ENCODE measurements at places on chromosomes 7 and 10. TPM values are rescaled to one million over a fixed set of nuclear protein-coding genes. Genes with fewer than 3 reads are reported as not detected.

DNA sequence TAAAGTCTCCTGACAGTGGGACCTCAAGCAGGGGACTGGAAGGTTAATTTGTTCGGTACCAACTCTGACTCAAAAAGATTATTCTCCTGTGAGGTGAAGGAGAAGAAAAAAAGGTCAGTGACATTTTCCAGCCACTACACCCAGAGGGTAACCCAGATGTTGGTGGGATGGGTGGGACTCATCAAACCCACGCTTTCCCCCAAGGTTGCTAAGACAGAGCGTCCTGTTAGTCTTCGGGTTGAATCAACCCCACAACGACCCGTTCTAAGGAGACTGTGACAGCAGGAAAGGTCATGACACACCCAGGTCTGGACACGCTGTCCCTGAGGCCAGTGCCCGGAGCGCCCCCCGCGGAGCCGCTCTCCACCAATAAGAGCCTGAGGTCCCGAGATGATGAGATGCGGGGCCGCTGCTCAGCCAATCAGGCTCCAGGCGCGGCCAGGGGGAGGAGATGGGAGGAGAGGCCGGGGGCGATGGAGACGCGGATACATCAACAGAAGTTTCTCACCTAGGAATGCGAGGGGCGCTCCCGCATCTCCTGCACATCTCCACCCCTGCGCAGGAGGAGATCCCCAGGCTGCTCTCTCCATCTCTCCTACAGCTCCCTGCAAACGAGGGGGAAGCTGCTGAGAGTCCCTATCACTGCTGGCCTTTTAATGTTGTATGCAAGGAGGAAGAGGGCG, at the start of gene WNT16:
Gene WNT16 (plus strand): TSS at position 493 of the 683 bp plus-strand sequence. CDS start 293 bp downstream, outside the sequence.
- no peak for DNase-seq

DNA sequence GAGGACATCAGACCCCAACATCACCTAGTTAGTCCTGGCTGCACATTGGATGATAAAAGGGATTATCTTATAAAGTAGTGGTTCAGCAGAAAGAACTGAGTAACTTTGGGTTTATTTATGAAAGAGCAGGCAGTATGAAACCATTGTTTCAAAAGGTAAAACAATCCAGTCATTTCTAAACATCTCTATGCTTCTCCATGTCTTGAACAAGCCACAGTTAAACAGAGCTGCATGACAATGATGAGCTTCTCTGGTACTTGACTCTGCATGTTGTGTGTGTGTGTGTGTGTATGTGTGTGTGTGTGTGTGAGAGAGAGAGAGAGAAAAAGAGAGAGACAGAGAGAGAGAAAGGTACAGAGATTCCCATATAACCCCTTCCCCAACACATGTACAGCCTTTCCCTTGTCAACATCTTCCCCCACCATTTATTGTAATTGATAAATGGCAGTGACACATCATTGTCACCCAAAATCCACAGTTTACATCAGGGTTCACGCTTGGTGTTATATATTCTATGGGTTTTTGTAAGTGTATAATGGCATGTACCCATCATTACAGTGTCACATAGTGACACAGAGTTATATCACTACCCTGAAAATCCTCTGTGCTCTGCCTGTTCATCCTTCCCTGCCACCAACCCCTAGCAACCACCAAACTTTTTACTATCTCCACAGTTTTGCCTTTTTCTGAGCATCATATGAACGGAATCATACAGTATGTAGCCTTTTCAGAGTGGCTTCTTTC, 32.8 kb upstream of the SLC18A3 start:
- no peak for DNase-seq

GRCh38 chr10:78563314-78563713, 505.5 kb upstream of the ZMIZ1 start:
- DNase-seq: peak; percentile 72

DNA sequence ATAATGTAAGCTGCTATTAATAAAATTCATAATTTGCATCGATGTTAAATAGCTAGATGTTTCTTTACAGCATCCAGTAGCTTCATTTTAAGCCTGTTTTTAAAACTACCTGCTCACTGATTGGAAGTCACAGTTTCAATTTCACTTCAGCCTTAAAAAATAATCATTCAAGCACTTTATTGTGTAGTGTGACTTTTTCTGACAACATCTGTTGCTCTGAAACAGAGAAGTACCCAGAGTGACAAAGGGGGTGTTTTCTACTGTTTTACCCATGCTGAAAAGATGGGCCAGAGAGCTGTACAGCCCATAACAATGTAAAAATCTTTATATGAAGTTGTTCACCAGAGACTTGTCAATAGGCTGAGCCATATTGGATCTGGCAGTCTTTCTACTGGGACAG, 437.2 kb downstream of the MDFIC start:
- no peak for DNase-seq

DNA sequence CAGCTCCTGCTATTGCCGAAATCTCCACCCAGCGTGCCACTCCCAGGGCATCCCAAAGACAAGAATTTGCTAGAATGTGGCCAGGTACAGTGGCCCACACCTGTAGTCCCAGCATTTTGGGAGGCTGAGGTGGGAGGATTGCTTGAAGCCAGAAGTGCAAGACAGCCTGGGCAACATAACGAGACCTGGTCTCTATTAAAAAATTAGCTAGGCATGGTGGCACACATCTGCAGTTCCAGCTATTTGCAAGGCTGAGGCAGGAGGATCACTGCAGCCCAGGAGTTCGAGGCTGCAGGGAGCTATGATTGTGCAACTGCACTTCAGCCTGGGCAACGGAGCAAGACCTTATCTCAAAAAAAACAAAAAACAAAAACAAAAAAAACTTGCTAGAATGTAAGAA, 73.3 kb upstream of the LYZL2 start:
- DNase-seq: no peak

DNA sequence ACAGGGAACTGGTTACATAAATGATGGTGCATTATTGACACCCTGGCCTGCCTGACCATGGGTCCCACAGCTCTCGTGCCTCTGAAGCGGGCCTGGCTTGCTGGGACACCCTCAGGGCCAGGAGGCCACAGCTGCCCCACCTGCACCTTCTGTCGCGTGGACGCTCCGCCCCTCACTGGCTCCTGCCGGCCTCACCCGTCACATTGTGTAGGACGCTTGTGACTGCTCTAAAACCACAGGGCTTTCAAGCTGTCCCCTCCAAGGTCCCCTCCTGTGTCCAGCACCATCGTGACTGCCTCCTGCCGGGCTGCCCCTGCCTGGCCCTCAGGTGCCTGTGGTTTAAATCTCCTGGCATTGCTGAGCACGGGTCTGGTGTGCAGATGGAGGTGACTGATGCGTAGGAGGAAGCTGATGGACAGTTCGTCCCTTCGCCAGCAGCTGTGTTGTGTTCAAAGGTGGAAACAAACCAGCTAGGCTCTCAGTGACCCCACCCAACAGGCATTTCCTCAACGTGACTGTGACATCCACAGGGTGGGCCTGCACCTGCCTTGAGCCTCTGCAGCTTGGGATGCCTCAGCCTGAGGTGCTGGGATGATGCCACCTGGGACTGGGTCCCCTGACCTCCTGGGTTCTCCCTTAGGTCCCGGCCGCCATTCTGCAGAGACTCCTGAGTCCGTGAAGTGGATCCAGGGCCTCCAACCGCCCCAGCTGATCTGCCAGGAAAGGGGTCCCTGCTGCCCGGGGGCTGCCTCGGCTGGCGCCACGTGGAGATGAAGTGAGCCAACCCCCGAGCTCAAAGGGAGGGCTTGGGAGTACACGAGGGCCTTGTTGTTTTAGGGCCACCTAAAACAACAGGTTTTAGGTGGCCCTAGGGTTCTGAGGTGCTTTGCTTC, 148.5 kb downstream of the WDR37 start:
- DNase-seq: no peak

GRCh38 chr10:65858841-65859240, 1067.0 kb upstream of the LRRTM3 start:
- peak; percentile 9 for DNase-seq

GRCh38 chr7:36280840-36281812, 108.5 kb upstream of the ANLN start:
- DNase-seq: peak; percentile 61

- DNase-seq: no peak
Measured at GRCh38 chr7:70242826-70243225, 644.6 kb downstream of the AUTS2 start.

DNA sequence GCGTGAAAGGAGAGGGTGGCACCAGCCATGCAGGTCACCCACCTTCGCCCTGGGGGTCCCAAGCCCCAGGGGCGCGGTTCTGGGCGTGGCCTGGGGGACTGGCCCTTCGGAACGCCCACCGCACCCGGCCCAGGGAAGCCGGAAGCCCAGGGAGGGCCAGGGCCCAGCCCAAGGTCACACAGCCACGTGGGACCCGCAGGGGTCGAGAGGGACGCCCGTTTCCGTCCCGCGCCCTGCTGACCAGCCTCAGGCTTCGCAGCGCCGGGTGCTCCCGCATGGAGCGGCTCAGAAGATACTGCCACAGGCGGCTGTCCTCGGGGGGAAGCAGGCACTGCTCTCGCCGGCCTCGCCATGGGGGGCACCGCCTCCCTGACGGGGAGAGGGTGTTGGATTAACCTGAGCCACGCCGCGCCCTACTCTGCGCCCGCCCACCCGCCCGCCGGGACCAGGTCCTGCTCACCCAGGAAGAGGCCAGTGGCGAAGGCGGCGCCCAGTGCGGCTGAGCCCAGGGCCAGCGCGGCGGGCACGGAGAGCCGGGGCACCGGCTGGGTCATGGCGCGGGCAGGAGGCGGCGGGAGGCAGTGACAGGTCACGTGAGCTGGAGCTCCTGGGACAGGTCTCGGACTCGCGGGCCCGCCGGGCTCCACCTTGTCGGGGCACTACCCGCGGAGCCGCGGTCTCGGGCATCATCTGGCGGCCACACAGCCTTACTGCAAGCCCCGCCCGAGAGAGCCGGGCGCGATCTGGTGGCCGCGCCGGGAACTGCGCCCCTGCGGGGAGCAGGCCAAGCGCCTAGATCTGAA, at the start of gene COMTD1:
Gene COMTD1 (minus strand): TSS at position 583 of the 803 bp plus-strand sequence. CDS start 29 bp downstream, at position 554.
- DNase-seq: peak; percentile 91

- no peak for DNase-seq
Measured at GRCh38 chr10:113982296-113982695, 61.4 kb upstream of the ADRB1 start.

GRCh38 chr10:22483132-22483531, 137.8 kb downstream of the SPAG6 start:
- no peak for DNase-seq

DNA sequence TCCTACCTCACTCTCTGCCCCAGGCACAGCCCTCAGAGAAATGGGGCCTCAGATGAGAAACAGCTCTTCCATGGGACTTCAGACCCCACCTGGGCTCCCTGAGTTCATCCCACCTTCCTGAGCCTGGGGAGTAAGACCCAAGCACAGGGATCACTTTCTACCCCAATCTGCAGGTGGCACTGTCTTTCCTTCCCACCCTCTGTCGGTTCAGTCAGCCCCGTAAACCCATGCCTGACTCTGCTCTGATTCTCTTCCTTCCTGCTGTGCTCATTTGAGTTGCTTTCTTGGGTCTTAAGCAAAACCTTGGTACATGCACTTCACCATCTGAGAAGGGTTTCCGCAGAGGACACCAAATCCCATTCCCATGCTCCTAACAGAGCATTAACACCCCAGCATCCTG, 306.4 kb upstream of the CDC14C start:
- DNase-seq: no peak

DNA sequence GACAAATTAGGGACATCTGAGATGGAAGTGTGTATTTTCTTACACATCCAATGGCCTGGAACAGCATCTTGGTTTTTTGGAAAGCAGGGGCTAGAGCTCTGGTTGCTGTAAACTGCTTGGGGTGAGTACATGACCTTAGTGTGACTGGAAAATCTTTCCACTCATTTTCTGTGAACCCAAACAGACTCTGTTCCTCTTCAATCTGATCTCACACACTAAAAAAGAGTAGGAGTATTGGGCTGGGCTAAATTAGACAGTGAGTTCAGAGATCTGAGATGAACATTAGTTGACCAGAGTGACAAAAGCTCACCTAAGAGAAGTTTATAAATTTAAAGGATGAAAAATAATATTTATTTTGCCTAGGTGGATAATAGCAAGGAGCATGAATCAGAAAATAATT, 59.2 kb downstream of the OR13A1 start:
- no peak for DNase-seq

GRCh38 chr10:73906524-73907447, 4.1 kb upstream of the PLAU start:
- DNase-seq: peak; percentile 87

GRCh38 chr10:6748029-6748428, 168.0 kb upstream of the PRKCQ start:
- no peak for DNase-seq

GRCh38 chr10:63103971-63104409, 29.1 kb upstream of the NRBF2 start:
- DNase-seq: no peak

DNA sequence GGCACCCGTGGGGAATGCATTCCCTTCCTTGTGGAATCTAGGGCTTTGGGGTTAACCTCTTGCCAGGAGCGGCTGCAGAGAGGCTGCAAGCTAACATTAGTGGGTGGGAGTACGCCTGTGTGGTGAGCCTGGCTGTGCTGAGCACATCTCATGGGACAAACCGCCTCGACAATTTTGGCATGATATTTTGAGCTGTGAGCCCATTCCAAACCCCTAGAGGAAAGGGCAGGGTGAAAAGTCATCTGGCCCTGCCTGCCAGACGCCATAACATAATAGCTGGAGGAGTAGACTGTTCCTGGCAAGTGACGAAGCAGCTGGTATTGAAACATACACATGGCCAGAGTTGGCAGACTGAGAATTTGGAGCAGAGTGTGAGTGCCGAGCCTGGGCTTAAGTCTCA, 110.0 kb downstream of the TACC2 start:
- no peak for DNase-seq

GRCh38 chr7:3896169-3896765, 595.2 kb downstream of the SDK1 start:
- DNase-seq: no peak

DNA sequence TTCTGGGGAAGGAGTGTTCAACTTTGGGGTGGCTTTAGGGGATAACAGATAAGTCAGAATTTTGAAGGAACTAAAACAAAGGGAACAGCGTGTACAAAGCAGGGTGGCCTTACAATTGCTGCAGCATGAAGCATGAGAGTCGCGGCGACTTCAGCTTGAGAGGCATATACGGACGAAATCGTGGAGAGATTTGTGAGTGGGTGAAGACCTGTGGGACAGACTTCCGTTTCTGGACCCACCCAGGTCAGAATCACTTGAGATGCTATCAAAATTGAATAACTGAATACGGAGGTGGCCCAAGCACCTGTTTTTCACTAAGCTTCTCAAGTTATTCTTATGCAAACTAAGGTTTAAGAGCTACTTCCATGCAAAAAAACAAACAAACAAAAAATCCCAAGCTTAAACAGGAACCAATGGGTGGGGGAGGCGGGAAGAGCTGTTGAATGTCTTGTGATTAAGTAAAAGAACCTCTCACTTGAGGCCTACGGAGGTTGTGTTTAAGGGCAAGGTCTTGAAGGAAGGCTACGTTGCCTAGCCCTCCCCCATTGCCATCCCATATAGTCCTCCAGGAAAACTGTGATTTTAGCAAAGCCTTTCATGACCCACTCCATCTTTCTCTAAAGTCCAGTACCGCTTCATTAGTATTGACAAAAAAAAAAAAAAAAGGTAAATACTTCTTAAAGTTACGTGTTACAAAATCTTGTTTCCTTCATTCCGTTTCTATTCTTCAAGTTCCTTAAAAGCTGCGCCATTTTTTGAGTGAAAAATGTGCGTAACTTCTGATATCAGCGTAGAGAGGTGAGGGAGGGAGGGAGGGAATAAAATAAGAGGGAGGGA, 1.3 kb upstream of the TRIM24 start:
- DNase-seq: no peak

The C10orf105 gene
- polyA plus RNA-seq: 0.20 TPM

The PTPRZ1 gene
- 1.1 TPM for polyA plus RNA-seq

The NPS gene
- polyA plus RNA-seq: not detected

The REPIN1 gene
- polyA plus RNA-seq: 73.8 TPM

The GIMAP6 gene
- 12.1 TPM for polyA plus RNA-seq

The OR9A2 gene
- polyA plus RNA-seq: not detected

The PITRM1 gene
- polyA plus RNA-seq: 46.6 TPM

The MSMB gene
- 62.7 TPM for polyA plus RNA-seq

Measured in lung (tissue), 17 donors.